ENCODE measurements at places on chromosomes 1 and 21. TPM values are rescaled to one million over a fixed set of nuclear protein-coding genes. Genes with fewer than 3 reads are reported as not detected.

Gene WNT2B
- 0.12 TPM for total RNA-seq

Gene CA14
- total RNA-seq = not detected

DNA sequence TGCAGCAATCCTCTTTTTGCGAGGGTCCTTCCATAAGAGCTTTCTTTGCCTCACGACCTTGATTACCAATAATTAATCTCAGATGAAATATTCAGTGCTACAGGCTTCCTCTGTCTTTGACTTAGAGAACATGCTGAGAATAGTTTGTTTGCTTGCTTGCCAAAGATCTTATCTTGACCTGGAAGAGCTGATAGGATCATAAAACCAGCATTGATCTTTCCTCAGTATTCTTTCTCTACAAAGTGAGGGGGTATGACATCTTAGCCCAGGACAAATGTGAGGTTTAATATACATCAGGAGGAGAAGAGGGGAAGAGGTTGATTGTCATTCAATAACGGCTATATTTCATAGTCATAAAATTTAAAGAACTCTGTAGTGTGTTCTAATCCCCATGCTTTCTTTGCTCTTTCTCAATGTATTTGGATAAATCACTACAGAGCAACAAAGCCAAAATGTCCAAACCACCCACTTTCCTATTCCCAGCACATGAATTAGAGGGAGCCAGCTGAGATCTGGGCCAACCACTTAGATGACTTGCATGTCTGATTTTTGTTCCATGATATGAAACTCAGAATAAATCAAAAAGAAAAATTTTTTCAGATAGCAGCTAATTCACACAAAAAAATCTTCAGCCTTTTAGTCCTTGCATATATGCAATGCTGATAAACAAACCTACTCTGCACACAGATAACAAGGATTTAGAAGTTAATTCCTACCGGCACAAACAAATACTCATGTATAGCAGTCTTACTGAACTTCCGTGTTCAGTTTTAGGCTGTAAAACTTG lies 50.5 kb upstream of the IPO9 start:
- no peak for DNase-seq

DNA sequence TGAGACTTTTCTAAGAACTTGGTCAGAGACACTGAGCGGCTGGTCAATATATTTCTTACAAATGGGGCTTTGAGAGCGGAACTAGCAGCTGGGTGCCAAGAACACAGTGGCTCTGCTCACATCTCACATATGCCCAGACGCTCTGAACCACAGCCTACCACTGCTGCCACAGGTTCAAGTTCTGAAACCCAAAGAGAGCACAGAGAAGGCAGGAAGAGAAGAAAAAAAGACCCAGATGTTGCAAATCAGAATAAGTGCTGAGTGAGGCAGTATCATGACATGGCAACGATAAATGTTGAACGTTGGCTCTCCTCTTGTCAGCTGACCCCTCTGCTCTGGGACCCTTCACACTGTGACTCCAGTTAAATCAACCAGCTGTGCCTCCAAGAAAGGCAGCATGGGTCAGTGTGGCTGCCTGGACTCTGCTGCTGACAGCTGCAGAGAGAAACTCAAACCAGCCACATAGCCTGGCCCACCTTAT lies 26.4 kb downstream of the HIVEP3 start:
- no peak for DNase-seq

DNA sequence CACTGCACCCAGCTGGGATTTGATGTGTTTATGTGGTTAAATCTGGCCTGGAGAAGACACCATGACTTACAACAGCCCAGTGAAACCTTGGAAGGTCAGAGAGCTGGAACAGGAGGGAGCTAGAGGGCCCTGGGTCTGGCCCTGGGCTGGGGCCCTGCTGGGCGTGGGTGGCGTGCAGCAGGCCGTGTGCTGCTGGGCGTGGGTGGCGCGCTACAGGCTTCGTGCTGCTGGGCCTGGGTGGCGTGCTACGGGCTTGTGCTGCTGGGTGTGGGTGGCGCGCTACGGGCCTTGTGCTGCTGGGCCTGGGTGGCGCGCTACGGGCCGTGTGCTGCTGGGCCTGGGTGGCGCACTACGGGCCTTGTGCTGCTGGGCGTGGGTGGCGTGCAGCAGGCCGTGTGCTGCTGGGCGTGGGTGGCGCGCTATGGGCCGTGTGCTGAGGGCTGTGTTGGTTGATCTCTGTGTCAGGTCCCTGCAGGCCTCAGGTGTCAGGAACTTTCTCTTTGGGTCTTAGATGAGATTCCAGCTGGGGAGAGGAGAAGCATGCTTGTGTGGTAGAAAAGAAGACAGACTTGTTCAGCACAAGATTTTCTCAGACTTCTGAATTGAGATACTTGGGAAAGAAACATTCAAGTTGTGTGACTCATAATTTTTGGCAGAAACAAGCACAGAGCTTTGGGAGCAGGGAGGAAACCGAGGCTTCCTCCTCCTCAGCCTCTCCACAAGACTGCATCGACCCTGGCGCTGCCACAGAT lies 66.0 kb downstream of the COL18A1 start:
- peak; percentile 75 for DNase-seq

DNA sequence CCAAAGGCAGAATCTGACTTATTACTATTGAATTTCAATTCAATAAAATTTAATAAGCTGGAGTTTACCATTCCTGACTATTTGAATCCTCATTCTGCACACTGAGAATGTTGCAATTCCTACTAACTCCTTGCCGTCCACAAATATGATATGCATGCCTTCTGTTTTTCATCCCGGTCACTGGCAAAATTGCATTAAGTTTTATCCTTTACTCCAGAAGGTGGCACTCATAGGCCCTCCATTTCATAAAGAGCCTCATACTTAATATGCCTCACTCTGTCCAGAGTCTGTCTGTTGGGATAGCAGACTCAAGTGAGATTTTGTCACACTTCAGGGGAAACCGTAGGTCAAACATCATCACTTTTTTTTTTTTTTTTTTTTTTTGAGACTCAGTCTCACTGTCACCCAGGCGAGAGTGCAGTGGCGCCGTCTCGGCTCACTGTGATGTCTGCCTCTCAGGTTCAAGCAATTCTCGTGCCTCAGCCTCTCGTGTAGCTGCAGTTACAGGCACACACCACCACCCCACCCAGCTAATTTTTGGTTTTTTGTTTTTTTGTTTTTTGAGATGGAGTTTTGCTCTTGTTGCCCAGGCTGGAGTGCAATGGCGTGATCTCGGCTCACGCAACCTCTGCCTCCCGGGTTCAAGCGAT lies 27.3 kb downstream of the F11R start:
- peak; percentile 29 for DNase-seq
